Endothelial cell of coronary artery (primary cell): ENCODE measurements at places on chromosomes 1 and 21. TPM values are rescaled to one million over a fixed set of nuclear protein-coding genes. Genes with fewer than 3 reads are reported as not detected.

UBE2J2 gene
- total RNA-seq: 31.8 and 39.7 TPM in 2 replicates

CD164L2 gene
- total RNA-seq: not detected in 2 replicates

PADI6 gene
- total RNA-seq: not detected in 2 replicates

CHIT1 gene
- total RNA-seq: not detected in 2 replicates

TNFRSF4 gene
- 0.63 and 1.6 TPM in 2 replicates for total RNA-seq

F13B gene
- total RNA-seq: not detected in 2 replicates

POU3F1 gene
- not detected in 2 replicates for total RNA-seq

RAB42 gene
- 0.81 and 1.2 TPM in 2 replicates for total RNA-seq

FAM131C gene
- total RNA-seq: 0.09 TPM in 2 replicates

CHRNB2 gene
- not detected in 2 replicates for total RNA-seq
